Stimulated activated naive CD8-positive, alpha-beta T cell treated with anti-CD3 and anti-CD28 coated beads, Interleukin-15, amount 100 ng/mL, for 72 hours (primary cell): ENCODE measurements at places on chromosomes 7 and 10.
A peak's percentile ranks its signal among the peaks of the same experiment; 100 is the strongest.

- no peak for DNase-seq
These were observed 9.8 kb upstream of the MRPS16 start for GRCh38 chr10:73262105-73262730.

DNA sequence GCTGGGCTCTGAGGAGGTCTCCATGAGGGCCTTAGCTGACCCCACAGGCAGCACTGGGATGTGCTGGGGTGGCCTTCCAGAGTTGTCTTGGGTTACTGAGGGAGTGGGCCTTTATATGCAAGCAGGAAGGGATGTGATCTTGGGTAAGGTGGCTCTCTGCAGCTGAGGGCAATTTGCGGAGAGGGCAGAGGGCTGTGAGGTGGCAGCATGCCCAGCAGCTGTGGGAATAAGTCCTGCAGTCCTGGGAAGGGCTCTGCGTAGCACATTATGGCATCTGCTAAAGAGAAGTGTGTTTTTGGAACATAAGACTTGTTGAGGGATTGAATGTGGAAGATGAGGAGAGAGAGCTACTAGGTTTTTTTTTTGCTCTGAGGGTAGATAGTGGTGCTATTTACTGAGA is 99.6 kb upstream of the KMT2E start:
- no peak for DNase-seq

GRCh38 chr7:143460271-143460979 is 17.2 kb downstream of the TAS2R60 start:
- no peak for DNase-seq

- no peak for DNase-seq
These were observed 51.2 kb upstream of the LBX1 start for GRCh38 chr10:101280511-101280910.

DNA sequence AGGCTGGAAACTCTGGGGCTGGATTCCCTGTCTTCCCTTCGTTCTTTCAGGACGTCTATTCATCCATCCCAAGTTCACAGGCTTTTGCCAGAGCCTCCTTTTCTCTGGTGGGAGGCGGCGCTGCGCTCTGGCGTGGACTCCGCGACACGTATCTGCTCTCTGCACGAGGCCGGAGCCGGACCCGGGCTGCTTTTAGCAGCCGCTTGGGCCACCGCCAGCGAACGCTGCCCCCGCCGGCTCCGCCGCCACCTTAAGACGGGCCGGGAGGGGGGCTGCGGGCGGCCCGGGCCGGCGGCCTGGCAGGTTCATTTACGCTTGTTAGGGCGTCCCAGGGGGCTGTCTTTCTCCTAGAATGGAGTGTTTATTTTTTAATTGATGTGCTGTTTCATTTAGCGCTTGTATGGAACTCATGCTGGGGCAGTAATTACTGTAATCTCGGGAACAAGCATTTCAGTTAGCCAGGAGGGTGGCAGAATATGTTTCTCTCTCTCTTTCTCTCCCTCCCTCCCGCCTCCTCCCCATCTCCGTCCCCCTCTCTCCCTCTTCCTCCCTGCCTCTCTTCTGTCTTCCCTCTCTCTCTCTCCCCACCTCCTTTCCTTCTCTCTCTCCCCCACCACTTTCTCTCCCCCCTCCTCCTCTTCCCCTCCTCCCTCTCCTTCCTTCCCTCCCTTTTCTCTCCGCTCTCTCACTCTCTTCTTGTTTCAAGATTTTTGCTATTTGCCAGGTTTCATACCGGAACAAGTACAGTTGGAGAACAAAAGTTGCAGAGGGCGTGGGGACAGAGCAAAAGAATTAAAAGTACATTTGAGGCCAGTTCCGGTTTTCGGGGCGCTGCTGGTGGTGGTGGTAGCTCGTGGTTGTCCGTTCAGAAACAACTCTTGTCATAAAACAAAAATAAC is 1.3 kb upstream of the FZD8 start:
- peak; percentile 11 for DNase-seq

DNA sequence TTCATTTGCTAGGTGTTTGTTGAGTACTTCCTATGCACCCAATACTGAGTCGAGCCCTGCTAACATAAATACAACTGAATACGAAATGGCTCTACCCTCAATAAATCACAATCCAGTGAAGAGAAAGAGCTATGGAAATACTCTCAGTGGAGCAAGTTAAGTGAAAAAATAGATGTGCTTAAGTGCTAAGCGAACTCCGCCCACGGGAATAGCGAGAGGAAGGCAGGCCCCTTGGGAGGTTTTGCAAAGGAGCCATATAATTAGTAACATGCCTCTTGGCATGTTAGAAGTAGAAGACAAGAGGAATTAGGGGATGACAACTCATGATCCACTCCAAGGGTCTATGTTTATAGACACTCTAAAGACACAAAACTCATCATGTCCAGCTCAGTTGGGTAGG is 42.8 kb upstream of the TSPAN33 start:
- DNase-seq, result no peak
